Stimulated activated CD4-positive, alpha-beta T cell treated with anti-CD3 and anti-CD28 coated beads, Interleukin-1b, Interleukin-23, amount 100 ng/mL, for 48 hours (primary cell): ENCODE measurements at places on chromosomes 1 and 21.

DNA sequence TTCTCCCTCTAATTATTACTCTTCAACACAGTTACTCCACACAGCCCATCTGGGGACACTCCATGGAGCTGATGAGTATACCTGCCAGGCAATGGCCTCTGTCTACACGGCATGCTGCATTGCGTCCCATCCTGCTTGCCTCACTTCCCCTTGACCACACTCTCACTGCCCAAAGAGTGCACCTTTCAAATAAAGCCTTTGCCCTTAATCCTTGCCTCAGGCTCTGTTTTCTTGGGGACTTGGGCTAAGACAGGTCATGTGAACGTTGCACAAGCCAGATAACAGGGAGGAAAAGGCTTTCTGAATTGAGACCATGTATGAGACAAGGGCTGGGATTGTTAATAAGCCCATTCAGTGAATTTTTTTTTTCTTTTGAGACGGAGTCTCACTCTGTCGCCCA lies 40.0 kb upstream of the SIM2 start:
- DNase-seq: no peak

- no peak for DNase-seq
Measured at GRCh38 chr1:39892601-39893595, 8.8 kb downstream of the MYCL start.

- peak; percentile 39 for DNase-seq
Measured at GRCh38 chr1:183472488-183473216, at the start of gene SMG7. SMG7 (plus strand) TSS chr1:183472499; CDS start chr1:183472621, 122 bp downstream.

- DNase-seq: no peak
Measured at GRCh38 chr1:77976433-77977076, 2.3 kb downstream of the FUBP1 start.

DNA sequence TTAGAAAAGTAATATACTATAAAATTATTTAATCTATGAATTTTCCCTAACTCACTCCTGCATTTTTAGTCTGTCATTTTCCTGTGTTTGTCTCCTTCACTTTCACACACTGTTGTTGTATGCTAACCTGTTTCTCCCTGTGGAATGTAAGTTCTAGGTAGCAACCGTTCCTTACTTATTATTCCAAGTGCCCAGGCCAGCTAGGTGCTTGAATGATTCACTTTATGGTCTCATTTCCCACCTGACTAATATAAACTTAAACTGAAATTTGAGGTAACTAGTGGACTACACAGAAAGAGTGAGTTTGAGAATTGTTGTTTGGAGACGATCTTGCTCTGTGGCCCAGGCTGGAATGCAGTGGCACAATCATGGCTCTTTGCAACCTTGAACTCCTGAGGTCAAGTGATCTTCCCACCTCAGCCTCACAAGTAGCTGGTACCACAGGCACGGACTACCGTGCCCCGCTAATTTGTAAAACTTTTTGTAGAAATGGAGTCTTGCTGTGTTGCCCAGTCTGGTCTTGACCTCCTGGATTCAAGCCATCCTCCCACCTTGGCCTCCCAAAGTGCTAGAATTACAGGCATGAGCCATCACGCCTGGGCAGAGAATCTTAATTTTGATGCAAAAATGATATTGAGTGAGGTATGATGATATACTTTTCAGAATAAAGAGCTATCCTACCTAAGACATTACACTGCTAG lies 1.9 kb downstream of the ZYG11B start:
- DNase-seq: no peak

- no peak for DNase-seq
Measured at GRCh38 chr1:171966426-171967220, 125.3 kb downstream of the DNM3 start.

GRCh38 chr1:44084998-44085675 lies 33.5 kb upstream of the KLF17 start:
- no peak for DNase-seq

DNA sequence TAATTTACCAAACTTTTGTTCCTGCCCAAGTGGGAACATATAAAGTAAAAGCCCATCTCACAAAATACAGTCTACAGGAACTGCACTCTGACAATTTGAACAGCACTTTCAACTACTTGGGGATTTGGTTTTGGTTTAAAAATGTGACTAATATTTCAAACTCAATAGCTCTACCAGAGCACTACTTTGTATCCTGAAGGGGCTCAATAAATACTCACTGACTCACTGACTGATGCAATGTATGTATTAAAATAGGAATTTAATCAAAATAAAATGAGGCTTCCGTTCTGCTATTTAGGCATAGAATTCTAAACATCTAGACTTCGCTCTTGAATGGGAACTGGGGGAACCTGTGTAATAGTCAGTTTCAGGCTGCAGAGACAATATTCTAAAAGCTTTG lies 21.9 kb downstream of the EFCAB14 start:
- DNase-seq: no peak

GRCh38 chr1:81802457-81802706 lies 1.6 kb downstream of the ADGRL2 start:
- no peak for DNase-seq

DNA sequence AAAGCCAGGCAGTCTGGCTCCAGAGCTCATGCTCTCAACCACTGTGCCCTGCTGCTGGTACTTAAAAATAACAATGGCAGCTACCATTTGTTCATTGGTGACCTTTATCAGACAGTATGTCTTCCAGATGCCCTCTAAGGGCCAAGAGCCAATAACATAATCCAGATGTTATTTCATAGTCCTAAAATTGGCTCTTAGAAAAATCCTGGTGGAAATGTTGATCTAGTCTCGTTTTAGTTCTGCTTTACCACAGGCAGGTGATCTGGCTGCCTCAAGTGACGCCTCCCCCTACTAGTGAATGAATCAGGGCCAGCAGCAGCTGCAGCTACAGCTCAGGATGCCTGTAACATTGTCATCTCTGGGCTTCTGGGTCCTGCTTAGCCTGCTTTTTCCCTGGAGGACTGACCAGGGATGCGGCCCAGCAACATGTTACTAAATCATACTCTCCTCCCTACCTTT lies 12.6 kb upstream of the HMGN2 start:
- no peak for DNase-seq

- DNase-seq: no peak
Measured at GRCh38 chr21:18411565-18411964, 8.0 kb upstream of the TMPRSS15 start.

DNA sequence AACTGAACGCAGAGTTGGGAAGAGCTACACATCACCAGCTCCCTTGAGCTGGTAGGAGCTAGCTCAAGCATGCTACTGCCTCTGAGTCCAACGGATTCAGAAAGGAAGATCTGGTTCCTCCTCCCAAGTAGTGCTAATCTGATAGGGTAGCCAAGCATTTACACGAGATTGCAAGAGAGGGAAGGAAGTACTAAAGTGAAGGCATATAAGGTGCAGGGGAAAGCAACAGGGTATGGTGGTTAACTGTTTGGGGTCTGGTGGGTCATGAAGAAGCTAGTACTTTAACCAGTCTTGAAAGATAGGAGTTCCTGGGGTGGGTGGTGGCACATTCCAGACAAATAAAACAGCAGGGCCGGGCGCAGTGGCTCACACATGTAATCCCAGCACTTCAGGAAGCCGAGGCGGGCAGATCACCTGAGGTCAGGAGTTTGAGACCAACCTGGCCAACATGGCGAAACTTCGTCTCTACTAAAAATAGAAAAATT lies 20.2 kb upstream of the ZNF436 start:
- no peak for DNase-seq

DNA sequence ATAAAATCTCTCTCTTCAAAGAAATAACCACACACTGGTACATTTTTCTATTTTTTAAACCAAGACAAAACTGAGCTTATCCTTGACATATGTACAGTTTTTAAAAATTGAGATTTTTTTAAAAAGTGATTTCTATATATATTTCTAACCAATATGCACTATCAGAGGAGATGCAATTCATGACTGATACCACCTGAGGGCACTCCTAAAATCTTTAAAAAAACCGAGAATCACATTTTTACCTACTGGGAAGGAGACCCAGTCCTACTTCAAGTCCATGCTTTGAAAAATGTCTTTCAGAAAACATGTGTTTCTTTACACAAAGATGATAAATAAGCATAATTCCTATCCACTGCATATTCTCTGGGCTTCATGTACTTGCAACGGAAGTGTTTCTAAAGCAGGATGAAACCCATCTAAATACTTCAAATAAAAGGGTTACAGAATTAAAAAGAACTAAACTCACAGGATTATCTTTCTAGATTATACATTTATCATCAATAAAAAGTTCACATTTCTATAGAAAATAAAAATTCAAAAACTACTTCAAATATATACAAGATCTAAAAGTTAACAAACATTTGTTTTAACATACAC lies 98.6 kb downstream of the ENAH start:
- no peak for DNase-seq

DNA sequence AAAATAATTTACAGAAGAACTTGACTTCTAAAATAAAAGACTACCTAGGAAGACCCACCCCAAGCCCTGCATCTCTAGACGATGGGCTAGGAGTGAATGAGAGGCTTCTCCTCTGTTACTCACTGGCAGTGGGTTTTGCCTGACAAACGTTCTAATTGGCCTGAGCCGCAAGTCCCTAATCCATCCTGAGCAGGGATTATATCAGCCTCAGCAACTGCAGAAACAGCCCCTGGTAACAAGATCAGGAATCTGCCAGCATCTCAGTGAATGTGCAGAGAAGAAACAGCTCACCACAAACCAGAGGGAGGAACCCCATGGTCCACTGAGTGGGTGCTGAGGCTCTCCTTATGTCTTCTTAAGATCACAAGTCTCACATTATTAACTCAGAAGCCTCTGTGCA lies 240.6 kb downstream of the BRINP2 start:
- no peak for DNase-seq

DNA sequence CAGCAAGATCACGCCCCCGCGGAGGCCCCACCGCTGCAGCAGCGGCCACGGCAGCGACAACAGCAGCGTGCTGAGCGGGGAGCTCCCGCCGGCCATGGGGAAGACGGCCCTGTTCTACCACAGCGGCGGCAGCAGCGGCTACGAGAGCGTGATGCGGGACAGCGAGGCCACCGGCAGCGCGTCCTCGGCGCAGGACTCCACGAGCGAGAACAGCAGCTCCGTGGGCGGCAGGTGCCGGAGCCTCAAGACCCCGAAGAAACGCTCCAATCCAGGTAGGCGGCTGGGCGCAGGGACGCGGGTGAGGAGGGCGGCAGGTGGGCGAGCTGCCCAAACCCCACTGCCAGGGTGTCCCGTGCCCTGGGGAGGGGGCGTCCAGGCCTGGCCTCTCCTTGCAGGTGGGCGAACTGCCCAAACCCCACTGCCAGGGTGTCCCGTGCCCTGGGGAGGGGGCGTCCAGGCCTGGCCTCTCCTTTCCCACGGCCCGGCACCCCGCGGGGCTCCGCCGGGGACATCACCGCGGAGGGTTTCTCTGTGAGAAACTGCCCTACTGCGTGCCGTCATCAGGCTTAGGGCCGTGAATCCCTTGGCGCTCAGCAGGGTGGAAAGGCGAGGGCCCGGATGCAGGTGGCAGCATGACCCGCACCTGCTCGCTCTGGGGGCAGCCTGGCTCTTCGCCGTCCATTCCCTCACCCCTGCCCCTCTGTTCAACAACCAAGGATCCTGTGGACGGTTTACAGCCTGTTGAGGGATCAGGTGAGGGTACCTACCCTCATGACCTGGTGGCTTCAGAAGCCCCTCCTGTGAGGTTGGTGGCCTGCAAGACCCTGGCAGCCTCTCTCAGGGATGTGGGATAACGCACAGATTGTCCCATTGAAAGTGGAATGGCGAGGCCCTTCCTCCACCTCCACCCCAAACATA lies 534.0 kb downstream of the KIF26B start:
- DNase-seq: no peak

DNA sequence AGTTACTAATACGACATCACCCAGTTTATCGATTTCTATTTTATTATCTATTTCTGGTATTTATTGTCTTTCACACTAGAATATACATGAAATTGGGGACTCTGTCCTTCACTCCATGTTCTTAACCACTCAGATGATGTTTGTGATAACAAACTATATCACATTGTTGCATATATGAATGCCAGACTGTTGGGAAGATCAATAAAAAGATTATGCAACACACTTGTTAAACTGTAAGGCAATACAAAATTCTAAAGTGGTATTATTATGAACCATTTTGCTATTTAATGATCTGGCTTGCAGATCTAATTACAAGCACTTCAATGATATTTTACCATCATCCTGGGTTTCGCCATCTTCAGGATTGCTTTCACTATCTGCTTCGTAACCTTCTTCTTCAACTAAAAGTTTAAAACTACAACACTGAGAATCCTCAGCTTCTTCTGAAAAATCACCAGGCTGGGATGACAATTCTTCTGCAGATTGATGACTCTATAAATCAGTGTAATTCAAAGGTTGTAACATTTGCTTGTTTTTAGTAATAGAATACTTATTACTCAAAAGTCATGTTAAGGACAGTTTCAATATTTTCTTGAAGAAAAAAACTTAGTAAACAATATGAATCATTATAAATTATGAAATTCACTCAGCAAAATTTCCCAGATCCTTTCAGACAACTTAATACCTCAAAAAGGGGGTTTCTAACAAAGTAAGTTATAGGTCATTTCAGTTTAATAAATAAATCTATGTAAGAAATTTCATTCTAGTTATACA lies 63.9 kb downstream of the LYST start:
- no peak for DNase-seq

- DNase-seq: no peak
Measured at GRCh38 chr1:219153723-219154122, 20.0 kb upstream of the LYPLAL1 start.

DNA sequence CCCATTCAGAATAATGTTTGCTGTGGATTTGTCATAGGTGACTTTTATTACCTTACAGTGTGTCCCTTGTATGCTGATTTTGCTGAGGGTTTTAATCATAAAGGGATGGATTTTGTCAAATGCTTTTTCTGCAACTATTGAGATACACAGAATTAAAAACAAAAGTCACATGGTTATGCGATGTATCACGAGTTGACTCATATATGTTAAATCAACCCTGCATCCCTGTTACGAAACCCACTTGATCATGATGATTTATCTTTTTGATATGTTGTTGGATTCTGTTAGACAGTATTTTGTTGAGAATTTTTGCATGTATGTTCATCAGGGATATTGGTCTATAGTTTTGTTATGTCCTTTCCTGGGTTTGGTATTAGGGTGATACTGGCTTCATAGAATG lies 10.7 kb upstream of the OR2T34 start:
- no peak for DNase-seq

DNA sequence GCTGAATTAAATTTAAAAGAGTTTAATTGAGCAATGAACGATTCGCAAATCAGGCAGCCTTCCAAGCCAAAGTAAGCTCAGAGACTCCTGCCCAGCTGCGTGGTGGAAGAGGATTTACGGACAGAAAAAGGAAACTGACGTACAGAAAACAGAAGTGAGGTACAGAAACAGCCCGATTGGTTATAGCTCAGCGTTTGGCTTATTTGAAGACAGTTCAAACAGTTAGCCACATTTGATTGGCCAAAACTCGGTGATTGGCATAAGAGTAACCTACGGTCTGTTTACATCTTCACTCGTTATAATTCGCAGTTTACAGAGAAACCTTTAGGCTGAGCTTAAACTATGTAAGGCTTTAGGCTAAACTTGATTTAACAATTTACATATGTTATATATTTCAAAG lies 46.9 kb downstream of the CR1L start:
- no peak for DNase-seq

- DNase-seq: no peak
Measured at GRCh38 chr1:59116920-59117542, 179.9 kb upstream of the FGGY start.

- DNase-seq: peak; percentile 80
Measured at GRCh38 chr1:23619299-23620188, 60.2 kb upstream of the ID3 start.
